ENCODE measurements at places on chromosomes 4 and X.

DNA sequence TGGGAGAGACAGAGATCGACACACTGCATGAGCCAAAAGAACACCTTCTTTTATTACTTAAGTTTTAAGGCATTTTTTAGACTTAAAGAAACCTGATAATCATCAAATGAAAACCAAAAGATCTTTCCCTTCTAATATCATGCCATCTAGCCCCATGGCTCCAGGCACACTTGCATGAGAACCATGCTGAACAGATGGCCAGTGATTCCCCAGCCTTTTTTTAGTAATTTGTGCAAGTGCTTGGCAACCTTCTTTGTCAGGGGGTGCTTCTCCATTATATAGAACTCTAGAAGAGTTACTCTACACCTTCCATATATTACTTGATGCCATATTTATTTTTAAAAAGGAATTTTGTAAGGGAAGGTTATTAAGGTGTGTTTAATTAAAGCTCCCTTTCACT, 182.2 kb upstream of the TEX13C start:
- no peak for DNase-seq

DNA sequence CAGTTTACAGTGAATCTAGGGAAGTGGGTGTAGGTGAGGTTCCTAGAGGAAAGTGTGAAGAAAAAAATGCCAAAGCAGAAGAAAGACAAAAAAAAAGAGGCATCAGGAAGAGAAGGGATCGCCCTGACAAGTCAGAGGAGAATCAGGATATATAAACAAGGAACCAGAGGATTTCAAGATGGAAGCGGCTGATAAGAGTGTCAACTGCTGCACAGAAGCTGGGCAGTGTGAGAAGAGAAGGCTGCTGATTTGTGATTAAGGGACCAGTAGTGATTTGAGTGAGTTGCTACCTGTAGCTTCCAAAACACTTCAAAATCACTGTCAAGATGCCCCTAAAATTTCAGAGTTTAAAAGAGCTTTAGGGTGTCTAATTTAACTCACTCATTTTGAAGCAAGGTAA, 258.2 kb downstream of the PPP3CA start:
- no peak for DNase-seq

- DNase-seq, result no peak
These were observed 5.9 kb upstream of the SCARB2 start for GRCh38 chr4:76219299-76220055.

- no peak for DNase-seq
These were observed 108.4 kb downstream of the ARSJ start for GRCh38 chr4:113871080-113871479.
